GM23248 (cell line): ENCODE measurements at places on chromosomes 3 and 15. TPM values are rescaled to one million over a fixed set of nuclear protein-coding genes. Genes with fewer than 3 reads are reported as not detected.

DNA sequence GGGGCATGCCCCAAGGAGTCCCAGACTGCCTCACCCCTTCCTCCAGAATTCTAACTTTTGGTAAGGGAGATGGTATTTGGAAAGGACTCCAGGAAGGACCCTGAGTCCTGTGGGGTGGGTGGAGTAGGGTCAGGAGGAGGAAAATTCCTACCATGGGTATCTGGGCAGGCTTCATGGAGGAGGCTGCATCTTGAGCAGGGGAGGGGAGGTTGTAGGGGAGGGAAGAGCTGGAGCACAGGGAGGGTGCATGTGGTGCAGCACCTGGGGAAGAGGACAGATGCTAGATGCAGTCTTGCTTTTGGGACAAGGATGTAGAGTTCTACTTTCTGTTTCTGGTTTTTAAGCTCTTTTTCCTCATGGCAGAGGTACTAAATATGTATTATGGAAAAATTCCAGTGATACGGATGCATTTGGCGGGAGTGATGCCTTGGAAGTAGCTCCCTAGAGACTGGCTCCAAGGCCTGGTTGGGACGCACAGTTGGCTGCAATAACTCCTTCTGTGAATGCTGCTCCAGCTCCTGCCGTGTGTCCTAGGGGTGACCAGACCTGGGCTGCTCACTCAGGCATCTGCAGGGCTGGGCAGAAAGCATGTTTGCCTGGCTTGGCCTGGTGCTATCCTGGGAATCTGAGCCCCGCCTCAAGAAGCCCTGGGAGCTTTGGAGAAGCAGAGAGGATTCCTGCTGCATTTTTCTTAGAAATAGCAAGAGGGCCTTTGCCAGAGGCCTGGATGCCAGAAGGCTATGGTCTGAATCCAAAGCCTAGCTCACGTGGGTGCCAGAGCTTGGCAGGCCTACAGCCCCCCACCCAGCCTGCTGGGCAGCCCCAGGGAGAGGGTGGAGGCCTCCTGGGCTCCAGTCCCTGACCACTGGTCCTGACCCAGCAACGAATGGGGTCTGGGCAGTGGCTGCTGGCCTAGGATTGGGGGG is 10.1 kb downstream of the SEMA3F start:
- no peak overlapping the region for H3K4me3 ChIP-seq
- peak; percentile 69 for DNase-seq
- H3K36me3 ChIP-seq: no peaks in the 10 kb centered on the region
- peaks cover 30% of the 10 kb centered on the region for H3K4me1 ChIP-seq
- H3K27me3 ChIP-seq: no peaks in the 10 kb centered on the region
- H3K27ac ChIP-seq: 0 out of 2 replicates have a peak overlapping the region, but pooled peaks have one; percentile 1

DNA sequence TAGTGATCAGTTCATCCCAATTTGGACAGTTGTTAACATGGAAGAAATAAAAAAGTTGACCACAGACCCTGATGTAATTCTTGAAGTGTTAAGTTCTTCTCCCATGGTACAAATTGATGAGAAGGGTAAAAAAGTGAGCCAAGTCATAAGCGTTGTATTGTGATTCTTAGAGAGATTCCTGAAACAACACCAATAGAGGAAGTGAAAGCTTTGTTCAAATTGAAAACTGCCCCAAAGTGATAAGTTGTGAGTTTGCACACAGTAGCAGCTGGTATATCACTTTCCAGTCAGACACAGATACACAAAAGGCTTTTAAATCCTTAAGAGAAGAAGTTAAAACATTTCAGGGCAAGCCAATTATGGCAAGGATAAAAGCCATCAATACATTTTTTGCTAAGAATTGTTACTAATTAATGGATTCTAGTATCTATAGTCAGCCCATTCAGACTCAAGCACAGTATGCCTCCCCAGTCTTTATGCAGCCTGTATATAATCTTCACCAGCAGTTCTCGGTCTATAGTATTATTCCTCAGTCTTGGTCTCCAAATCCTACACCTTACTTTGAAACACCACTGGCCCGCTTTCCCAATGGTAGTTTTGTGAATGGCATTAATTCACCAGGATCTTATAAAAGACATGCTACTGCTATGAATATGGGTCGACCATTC is 38.2 kb downstream of the CDIN1 start:
- no peak for DNase-seq
- H3K27me3 ChIP-seq: no peaks in the 10 kb centered on the region
- H3K4me3 ChIP-seq: no peak overlapping the region
- peaks cover 6% of the 10 kb centered on the region for H3K4me1 ChIP-seq
- H3K36me3 ChIP-seq: no peaks in the 10 kb centered on the region

- no peak overlapping the region for H3K4me3 ChIP-seq
- H3K27ac ChIP-seq: no peak overlapping the region
- H3K36me3 ChIP-seq: peaks cover 5% of the 10 kb centered on the region; the same call in 1 of the 2 replicates
- no peaks in the 10 kb centered on the region for H3K27me3 ChIP-seq
- H3K4me1 ChIP-seq: peaks cover 1% of the 10 kb centered on the region; the same call in 1 of the 2 replicates
- DNase-seq: no peak
These were observed 6.3 kb downstream of the TSEN2 start for GRCh38 chr3:12490547-12490946.

The VEPH1 gene
- 34.0 and 44.0 TPM in 2 replicates for total RNA-seq

DNA sequence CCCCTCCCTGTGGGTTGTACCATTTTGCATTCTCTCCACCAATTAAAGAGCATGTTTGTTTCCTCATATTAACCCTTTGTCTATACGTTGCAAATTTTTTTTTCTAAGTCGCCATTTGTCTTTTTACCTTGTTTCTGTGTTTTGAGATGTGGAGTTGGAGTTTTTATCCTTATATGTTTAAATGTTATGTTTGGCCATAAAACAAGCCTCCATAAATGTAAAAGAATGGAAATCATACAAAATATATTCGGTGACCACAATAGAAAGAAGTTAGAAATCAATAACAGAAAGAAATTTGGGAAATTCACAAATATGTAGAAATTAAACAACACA is 29.2 kb downstream of the LRRK1 start:
- H3K27me3 ChIP-seq: no peaks in the 10 kb centered on the region
- no peak for DNase-seq
- H3K27ac ChIP-seq: no peak overlapping the region
- peaks cover 12% of the 10 kb centered on the region for H3K4me1 ChIP-seq
- H3K4me3 ChIP-seq: no peak overlapping the region

DNA sequence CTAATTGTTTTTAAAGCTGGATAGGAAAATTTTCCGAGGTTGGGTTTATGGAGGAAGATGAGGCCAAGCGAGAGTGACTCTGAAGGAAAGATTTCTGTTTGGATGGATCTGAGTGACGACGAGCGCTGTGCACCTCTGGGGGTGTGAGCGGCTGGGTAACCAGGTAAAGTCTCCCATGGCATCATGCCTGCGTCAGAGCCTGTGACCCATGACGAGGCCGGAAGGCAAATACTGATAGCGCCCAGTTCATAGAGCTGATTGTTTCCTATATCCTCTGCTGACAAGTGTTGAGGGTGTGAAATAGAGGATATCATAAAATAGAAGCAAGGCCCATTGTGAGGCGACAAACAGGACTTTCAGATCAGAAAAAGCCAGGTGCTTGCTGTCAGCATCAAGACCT is 33.7 kb upstream of the MAGEF1 start:
- no peaks in the 10 kb centered on the region; the same call in 1 of the 2 replicates for H3K27me3 ChIP-seq
- H3K36me3 ChIP-seq: no peaks in the 10 kb centered on the region
- H3K4me1 ChIP-seq: peaks cover 14% of the 10 kb centered on the region
- no peak for DNase-seq
- no peak overlapping the region for H3K27ac ChIP-seq

DNA sequence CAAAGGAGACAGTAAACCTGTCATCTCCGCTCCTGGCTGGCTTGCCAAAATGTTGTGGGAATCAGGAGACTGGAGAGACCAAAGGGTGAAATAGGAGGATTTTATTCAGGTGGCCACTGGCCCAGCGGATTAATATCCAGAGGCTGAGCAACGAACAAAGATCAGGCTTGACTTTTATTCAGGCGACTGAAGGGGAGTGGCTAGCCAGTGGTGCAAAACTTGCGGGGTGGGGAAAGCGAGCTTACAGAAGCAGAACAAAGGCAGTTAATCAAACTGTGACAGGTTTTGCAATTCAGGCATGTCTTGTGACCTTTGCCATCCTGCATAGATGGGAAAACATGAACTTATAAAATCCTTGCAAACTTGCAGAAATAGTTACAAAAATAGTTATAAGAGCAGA is 19.8 kb upstream of the ACAD9 start:
- no peaks in the 10 kb centered on the region for H3K4me1 ChIP-seq
- H3K27ac ChIP-seq: no peak overlapping the region
- DNase-seq: no peak
- no peaks in the 10 kb centered on the region for H3K27me3 ChIP-seq
- no peaks in the 10 kb centered on the region for H3K36me3 ChIP-seq

GRCh38 chr3:195911041-195911945 is 2.9 kb upstream of the TNK2 start:
- H3K27ac ChIP-seq: no peak overlapping the region
- no peaks in the 10 kb centered on the region for H3K36me3 ChIP-seq
- DNase-seq: peak; percentile 24

DNA sequence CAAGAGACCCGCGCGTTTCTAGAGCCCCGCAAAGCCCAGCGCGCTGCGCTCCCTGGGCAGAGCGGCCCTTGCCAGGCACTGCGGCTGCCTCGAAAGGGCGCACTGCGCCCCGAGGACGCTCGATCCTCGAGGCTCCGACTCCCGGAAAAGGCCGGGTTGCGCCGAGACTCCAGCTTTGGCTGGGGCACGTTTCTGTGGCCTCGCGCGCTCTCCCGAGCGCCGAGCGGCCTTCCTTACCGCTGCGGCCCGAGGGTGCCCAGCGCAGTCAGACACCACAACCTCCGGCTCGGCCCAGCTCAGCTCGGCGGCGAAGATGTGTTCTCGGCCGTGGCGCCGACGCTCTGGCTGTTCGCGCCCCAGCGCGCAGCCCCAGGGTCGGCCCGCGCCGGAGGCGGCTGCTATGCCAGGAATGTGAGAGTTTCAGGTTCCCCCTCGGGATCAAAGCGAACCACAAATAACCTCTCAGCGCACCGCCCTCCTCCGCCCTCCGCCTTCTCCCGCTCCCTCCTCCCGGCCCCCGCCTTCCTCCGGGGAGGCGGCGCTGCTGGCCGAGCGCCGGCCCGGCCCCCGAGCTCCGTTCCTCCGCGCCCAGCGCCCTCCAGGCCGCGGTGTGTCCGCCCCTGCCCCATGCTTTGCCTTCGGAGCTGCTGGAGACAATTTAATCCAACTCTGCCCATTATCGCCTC is at the start of gene AMOTL2:
TSS of gene AMOTL2 (minus strand) at position 343 of the 686 bp plus-strand sequence. CDS start 3,014 bp downstream, outside the sequence.
- H3K27me3 ChIP-seq: no peaks in the 10 kb centered on the region
- peak within 1 kb of the TSS; percentile 100 for H3K4me3 ChIP-seq
- peak; percentile 97 for DNase-seq
- peaks cover 23% of the 10 kb centered on the region for H3K4me1 ChIP-seq
- peaks cover 39% of the 10 kb centered on the region for H3K36me3 ChIP-seq

- peak; percentile 83 for DNase-seq
- H3K4me3 ChIP-seq: no peak overlapping the region
- 0 out of 2 replicates have a peak, but pooled peaks cover 3% of the 10 kb centered on the region for H3K4me1 ChIP-seq
- no peak overlapping the region; the same call in 1 of the 2 replicates for H3K27ac ChIP-seq
- H3K27me3 ChIP-seq: no peaks in the 10 kb centered on the region
These were observed 68.0 kb downstream of the CHL1 start for GRCh38 chr3:264394-265156.

GRCh38 chr3:117735481-117736101 is 1026.0 kb downstream of the TUSC7 start:
- peak overlapping the region; percentile 33 for H3K4me3 ChIP-seq
- no peaks in the 10 kb centered on the region for H3K27me3 ChIP-seq
- peak; percentile 85 for DNase-seq
- no peaks in the 10 kb centered on the region for H3K36me3 ChIP-seq
- peaks cover 37% of the 10 kb centered on the region for H3K4me1 ChIP-seq

DNA sequence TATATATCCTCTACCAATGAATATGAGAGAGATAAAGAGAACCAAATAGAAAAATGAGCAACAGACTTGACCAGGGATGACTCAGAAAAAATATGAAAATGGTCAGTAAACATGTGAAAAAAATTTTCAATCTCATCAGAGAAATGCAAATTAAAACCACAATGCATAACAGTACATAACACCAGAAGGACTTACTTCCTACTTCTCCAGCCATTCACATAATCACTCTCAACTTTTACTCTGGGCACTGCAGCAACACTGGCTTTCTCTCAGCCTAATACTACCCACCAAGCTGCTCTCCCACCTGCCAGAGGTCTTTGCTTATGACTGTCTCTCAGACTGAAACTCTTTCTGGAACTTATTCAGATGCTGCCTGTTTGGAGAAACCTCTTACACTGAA is 49.4 kb downstream of the DPH6 start:
- peaks cover 8% of the 10 kb centered on the region for H3K4me1 ChIP-seq
- H3K4me3 ChIP-seq: no peak overlapping the region
- H3K27ac ChIP-seq: no peak overlapping the region
- DNase-seq: no peak

GRCh38 chr15:84969257-84969656 is 12.4 kb upstream of the PDE8A start:
- H3K27ac ChIP-seq: no peak overlapping the region
- no peak overlapping the region for H3K4me3 ChIP-seq

DNA sequence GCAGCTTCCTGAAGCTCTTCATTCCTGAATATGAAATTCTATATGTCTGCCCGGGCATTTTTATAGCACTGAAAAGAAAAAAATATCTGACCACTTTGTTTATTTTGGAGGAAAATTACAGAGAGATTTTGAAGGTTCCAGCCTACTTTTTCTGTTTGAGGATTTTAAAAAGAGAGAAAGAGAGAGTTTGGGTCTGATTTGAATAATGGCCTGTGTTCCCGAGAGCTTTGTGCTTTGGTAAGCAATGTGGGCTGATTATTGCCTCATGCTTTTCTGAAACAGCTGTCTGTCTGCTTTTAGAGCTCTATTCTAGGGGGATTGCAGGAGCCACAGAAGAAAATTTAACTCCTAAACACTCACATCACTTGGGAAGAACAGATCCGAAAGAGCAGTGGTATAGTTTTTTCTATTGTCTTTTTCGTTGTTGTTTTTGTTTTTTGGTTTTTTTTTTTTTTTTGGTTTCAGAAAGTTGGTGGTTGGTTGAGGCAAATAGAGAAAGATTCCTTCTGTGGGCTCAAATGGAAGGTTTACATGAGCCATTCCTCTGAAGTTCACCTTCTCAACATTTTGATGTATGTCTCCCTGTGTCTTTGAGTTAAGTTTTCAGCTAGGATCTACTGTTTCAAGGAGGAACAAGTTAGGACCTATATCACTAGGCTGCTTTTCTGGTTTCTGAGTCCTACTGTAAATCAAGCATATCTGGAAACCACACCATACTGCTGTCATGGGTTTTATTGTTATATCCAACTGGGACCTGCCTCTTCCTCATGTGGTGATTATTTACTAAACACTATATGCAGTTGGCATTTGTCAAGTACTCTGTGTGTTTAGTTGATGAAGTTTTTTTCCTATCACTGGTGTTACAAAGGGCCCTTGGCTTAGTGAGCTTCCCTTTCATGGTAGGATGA is 178.9 kb downstream of the KCNMB2 start:
- no peak overlapping the region for H3K27ac ChIP-seq
- no peaks in the 10 kb centered on the region for H3K36me3 ChIP-seq
- no peak for DNase-seq
- no peaks in the 10 kb centered on the region for H3K4me1 ChIP-seq
- H3K27me3 ChIP-seq: no peaks in the 10 kb centered on the region

The WNT5A gene
- 281 and 298 TPM in 2 replicates for total RNA-seq

The CD200R1 gene
- total RNA-seq: 0.38 TPM in 1 of 2 replicates, not detected in the other

DNA sequence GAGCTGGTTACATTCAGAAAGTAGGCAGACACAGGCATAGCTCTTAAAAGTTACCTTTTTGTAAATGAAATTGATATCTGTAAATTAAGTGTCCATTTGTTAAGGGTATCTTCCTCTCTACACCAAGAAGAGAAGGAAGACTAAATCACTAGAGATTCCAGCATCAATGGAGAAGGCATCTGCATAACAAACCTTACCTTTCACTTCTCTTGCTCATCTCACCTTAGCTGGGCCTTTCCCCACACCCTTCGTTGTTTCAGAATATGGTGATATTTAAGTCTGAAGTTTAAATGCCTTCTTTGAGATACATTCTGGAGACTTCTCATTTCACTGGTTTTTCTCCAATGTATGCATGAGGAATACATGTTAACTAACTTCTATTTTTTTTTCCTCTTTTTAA is 54.5 kb upstream of the TGFBR2 start:
- no peak overlapping the region for H3K27ac ChIP-seq
- H3K27me3 ChIP-seq: no peaks in the 10 kb centered on the region
- no peak for DNase-seq
- no peak overlapping the region for H3K4me3 ChIP-seq
- H3K4me1 ChIP-seq: peaks cover 11% of the 10 kb centered on the region; the same call in 1 of the 2 replicates
